Stimulated activated CD8-positive, alpha-beta memory T cell treated with anti-CD3 and anti-CD28 coated beads, Interleukin-2, amount 100 ng/mL, for 48 hours (primary cell): ENCODE measurements at places on chromosomes 1 and 21.

- DNase-seq = no peak
Measured at GRCh38 chr1:185045814-185046492, 595 bp downstream of the RNF2 start.

GRCh38 chr1:29912425-29912824, 676.1 kb downstream of the PTPRU start:
- no peak for DNase-seq

- DNase-seq = no peak
Measured at GRCh38 chr1:198272492-198272891, 115.7 kb downstream of the NEK7 start.

DNA sequence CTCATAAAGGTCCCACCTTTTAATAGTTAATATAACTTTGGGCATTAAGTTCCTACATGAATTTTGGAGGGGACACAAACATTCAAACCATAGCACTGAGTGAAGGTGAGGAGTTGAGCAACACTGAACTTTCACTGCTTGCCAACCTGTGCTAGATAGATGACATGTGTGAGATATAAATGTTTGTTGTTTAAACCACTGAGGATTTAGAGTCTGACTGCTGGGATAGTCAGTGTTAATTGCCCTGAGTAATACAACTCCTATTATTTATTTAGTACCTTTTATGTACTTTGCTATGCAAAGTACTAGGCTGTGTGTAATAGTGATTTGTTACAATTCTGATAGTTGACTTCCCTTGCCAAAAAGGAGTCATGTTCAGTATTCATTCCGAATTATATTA, 32.4 kb upstream of the SLC16A1 start:
- DNase-seq = no peak

DNA sequence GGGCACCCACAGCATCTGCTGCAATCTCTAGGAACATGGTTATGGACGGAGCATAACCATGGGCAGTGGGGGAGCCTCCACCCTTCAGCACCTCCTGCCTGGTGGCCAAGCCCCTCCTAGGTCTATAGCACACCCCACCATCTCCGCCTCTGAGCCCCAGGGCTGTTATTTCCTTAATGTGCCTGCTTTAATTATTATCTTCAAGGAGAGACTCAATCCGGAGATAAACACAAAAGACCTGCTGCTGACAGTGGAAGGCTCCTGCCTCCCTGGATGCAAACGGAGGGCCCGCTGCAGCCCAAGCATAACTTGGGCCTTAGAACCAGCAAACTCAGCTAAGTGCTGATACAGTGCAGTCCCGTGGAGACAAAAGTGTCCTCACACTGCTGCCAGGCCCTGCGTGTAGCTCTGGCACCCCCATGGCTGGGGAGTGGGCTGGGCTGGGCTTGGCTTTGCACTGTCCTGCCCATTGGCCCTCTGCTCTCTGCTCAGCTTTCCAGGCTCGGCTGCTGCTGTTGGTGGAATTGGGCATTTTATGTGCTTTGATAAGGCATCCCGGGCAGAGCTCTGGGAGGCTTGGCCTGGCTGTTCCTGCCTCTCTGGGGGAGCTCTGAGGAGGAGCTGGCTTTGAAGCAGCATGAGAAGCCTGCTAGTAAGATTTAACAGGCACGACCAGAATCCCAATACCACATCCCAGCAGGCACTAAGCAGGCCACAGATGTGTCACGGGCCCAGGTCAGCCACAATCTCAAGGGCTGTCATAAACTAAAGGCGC, 620.2 kb downstream of the PTPRU start:
- DNase-seq = no peak

GRCh38 chr1:147591261-147591891, 50.1 kb downstream of the BCL9 start:
- DNase-seq = no peak

- DNase-seq = no peak
Measured at GRCh38 chr1:94675373-94675772, 133.8 kb upstream of the F3 start.

GRCh38 chr1:218476385-218476784, 131.2 kb downstream of the TGFB2 start:
- no peak for DNase-seq

- no peak for DNase-seq
Measured at GRCh38 chr1:54475946-54476516, 69.8 kb upstream of the SSBP3 start.

DNA sequence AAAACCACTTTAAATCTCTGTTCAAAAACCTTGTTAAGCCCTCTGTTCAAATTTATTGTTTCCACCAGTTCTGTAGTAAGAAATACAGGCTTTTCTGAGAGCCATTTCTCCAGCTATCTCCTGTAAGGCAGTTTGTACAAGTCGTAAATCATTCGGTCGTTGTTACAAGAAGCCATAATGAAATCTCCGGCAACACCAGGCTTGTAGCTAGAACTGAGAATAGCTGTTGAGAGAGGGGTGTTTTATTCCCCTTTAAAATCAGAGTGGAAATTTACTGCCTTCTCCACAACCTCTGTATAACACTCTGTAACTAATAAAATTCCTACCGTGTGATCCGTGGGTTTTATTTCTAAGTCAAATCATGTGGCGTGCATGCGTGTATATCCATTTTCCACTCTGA, 335.8 kb upstream of the KAZN start:
- no peak for DNase-seq

- DNase-seq = no peak
Measured at GRCh38 chr1:97634758-97635157, 286.1 kb downstream of the DPYD start.

DNA sequence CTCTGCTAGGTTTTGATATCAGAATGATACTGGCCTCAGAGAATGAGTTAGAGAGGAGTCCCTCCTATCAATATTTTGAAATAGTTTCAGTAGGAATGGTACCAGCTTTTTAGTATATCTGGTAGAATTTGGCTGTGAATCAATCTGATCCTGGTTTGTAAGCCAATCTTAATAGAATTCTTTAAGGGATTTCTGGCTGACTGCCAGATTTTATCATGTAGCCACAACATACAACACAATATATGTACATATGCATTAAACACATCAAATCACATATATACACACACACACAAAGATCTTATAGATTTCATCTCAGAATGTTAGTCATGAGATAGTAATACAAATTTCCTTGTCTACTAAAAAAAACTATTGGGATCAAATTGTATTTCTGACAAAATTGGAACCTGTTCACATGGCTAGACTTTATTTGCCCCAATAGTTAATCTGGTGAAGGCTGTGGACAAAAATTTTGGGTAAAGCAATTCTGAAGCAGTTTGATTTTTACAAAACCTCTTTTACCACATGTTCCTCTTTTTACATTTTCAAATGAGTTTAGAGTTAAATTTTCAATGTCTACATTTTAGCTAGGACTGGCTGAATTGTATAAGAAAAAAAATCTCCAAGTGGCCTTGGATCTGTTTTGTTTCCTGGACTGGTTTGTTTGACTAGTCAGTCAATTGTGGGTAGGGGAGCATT, 151.7 kb downstream of the FASLG start:
- no peak for DNase-seq

DNA sequence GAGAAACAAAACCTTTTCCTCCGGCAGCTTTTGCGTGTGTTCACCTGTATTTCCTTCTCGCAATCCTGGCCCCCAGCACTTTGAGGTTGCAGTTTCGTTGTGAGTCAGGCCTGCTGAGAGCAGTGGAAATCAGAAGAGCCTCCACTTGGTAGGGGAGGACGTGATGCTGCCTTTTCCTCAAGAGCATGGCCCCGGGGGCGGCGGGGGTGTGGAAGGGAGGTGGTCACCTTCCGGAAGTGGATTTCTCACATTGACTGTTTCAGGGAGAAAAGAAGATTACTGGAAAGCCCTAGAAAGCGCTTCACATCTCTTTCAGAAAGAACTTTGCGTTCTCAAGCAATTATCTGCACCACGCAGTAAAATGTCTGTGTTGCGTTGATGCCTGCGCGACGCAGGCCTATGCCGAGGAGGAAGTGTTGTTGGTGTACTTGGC, 12.2 kb upstream of the IL10 start:
- peak; percentile 82 for DNase-seq

- peak; percentile 46 for DNase-seq
Measured at GRCh38 chr21:15065392-15066122, 757 bp upstream of the NRIP1 start.

DNA sequence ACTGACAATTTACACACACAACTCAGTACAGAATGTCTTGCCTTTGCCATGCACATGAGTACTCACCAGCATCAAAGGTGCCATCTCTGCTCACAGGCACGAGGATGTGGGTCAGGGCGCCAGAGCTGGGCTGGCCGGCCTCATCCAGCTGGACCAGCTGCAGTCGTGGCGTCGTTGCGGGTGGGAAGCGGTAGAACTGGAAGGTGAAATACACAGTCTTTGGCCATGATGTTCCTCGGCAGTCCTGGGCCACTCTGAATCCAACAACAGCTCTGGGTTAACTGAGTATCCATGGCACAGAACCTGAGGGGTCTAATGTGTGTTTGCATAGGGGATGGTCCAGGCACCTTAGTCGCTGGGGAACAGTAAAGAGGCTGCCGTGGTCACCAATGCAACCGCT, 87.7 kb downstream of the NPHP4 start:
- no peak for DNase-seq

DNA sequence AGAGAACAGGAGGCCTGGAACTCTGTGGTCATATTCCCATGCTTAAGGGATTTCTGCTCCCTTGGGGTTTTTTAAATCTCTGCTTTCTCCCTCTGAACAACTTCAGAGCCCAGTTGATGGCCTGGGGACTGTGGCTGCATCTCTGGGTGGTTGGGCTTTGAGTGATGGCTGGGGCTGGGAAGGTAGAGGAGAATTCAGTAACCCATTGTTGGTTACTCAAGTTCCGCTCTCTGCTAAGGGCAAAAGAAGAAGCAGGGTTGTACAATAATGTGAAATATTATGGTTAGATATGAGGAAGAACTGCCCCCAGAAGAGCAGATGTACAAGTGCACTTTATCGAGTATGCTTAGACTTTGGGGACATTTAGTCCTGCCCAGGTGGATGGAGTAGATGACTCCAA, 72.1 kb upstream of the CNTN2 start:
- no peak for DNase-seq
